Stimulated activated CD8-positive, alpha-beta memory T cell treated with anti-CD3 and anti-CD28 coated beads, Interleukin-15, amount 100 ng/mL, for 24 hours (primary cell): ENCODE measurements at places on chromosomes 11 and 22.

- DNase-seq: no peak
These were observed 8.9 kb downstream of the TUB start for GRCh38 chr11:8089791-8090510.

DNA sequence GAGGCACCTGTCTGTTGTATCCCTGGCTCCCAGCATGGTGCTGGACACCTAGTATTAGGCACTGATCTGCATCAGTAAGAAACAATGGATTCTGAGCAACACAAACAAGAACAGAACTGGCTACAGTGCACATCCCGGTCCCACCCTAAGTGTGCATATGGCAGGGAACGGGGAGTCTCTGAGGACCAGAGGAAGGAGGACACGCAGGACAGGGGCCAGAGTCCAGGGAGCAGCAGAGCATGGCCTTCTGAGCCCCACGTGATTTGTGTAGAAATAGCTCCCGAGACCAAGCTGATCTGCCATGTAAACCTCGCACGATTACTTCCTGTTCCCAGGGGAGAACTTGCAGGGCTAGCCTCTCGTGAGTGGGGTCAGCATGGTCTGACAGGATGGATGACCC lies 12.7 kb upstream of the SNX32 start:
- DNase-seq: no peak

DNA sequence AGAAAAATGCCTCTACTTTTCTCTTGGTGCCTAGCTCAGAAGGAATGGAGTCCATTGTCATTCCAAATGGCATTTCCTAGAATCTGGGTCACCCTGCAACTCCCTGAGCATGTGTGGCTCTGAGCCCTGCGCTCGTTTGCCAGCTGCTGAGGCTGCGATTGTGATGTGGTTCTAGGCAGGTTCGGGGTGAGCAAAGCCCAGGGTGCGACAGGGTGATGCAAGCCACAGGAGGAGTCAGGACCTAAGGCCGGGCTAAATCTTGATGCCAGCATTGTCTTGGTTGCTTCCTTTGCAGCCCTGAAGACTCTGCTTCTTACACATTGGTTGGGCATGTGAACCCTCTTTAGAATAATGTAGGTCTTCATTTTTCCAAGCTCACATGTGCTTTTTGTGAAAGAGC lies 131.0 kb downstream of the MORC2 start:
- no peak for DNase-seq

DNA sequence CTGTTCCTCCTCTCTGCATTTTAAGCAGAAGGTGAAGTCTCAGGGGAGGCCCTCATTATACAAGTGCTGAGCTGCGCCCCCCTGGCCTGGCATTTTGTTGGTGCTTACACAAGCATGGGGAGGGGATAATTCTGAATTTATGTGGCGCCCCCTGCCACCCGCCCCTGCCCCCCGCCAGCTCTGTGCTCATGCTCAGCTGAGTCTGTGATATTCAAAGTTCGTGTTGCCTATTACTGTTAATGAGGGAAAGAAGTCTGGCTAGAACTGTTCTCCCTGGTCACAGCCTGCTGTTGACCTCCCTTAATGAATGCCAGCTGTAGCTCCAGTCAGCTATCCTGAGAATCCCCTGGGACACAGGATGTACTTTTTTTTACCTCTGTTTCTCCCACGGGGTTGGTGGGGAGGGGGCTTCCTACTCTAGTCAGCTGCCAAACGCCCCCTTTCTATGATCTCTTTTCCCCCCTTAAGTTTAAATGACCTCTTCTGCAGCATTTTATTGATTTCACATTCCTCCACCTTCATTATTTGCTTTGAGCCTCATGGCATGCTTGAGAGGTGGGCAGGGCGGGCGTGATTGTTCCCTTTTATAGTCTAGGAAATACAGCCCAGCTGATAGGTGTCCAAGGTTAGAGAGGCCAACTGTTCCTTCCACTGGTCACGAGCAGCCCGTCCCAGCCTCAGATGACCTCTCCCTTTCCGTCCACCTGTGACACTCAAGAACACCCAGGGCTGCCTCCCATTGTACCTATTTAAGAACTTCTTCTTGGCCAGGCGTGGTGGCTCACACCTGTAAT lies 12.2 kb downstream of the USP2 start:
- DNase-seq: no peak

- DNase-seq: no peak
These were observed 3.1 kb upstream of the PGGHG start for GRCh38 chr11:285894-286220.

DNA sequence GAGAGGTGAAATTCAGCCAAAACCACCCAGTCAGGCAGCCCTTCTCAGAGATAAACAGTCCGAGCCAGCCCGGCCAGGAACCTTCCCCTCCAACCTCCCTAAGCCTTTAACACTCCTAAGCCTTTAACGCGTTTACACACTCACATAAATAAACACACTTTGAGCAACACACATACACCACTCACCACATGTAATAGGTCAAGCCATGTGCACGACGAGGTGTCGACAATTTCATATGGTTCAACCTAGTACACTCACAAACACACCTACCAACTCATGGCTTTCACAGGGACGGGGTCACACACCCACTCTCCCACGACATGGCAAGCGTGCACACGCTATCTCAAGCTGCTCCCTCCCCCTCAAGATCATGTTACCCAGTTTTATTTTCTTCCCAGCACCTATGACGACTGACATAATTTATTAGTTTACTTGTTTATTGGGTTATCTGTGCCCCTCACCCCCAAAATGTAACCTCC lies 15.5 kb downstream of the SLC43A1 start:
- DNase-seq: no peak

DNA sequence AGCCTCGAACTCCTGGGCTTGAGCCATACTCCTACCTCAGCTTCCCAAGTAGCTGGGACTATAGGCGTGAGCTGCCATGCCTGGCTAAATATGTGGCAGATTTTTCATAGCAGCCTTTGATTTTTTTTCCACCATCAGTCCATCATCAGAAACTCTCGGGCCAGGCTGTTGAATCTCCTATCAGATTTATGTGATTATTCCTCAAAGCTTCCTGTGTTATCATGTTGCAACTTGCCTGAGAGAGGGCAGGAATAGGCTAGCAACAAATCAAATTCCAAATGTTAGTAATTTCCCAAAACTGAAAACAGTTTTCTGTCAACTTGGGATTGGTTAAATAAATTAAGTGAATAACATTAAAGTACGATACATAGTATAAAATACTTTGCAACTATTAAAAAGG lies 3.4 kb downstream of the LRRC51 start:
- DNase-seq: no peak

GRCh38 chr11:92130421-92130831 lies 94.2 kb upstream of the FAT3 start:
- no peak for DNase-seq

GRCh38 chr22:36739185-36739584 lies 35.6 kb upstream of the CACNG2 start:
- DNase-seq: no peak

GRCh38 chr11:94794287-94795168 lies 26.4 kb downstream of the AMOTL1 start:
- no peak for DNase-seq

DNA sequence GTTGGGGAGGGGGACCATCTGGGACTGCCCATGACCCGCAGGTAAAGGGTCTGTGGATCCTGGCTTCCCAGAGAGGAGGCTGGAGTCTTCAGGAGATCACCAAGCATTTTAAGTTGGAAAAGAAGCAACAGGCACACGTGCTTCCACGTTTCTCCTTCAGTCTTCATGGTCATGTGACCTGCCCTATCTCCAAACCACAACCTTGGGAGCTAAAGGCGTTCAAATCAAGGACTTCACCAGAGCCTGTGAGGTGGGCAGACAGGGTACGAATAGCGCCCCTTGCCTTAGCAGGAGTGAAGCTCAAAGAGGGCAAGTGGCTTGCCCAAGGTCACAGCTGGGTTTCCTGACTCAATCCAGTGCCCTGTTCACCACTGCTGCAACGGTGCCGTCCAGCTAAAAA lies 6.7 kb downstream of the TMEM184B start:
- no peak for DNase-seq

DNA sequence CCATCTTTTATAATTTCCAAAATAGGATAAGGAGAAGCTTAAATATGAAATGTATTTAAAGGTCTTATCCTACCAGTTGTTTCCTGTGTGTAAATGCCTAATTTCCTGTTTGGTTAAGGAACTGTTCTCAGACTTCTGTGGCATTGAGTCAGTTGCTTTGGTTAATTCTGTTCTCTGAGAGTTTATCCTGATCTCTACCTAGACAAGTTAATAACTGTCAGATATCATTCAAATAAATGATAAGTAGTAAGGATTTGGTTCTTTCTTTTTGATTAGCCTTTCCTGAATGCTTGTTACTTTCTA lies 39.5 kb downstream of the CTNND1 start:
- DNase-seq: no peak

DNA sequence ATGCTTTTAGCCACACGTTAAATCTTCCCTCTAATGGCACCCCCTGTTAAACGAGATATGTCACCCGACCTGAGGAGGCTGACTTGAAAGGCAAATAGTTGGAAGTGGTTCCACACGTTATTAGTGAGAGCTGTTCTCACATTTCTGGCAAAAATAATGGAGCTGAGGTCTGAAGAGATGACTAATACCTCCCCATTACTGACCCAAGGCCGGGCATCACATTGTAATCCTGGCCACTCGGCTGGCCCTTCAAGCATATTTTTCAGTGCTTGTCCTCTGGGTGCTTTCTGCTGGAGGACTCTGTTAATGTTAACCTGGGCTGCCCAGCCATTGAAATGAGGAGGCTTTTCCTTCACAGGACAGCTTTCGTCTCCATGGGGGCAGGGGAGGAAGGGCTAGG lies 260.0 kb upstream of the CADM1 start:
- DNase-seq: no peak

DNA sequence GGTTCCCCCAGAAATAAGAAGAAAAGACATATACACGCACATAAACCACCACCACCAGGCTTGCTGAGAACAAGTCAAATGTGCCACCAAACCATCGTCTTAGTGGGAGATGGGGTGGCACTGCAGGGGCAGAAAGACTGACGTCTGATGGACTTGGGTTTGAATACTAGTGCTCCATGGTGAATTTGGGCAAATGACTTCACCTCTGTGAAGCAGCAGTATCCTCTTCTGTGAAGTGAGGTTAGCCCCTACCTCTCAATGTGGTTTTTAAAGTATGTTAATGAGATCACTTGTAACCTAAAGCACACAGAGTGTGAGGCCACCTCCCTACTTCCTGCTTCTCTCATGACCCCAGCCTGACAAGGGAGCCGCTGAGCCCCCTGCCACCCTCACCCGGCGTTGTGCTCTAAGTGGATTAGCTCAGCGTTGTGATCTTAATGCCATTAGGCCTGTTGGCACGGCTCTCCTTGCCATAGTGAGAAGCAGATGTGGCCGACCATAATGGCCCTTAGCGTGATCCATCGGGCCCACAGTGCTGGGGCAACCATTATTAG lies 14.4 kb downstream of the ZBTB16 start:
- DNase-seq: no peak

DNA sequence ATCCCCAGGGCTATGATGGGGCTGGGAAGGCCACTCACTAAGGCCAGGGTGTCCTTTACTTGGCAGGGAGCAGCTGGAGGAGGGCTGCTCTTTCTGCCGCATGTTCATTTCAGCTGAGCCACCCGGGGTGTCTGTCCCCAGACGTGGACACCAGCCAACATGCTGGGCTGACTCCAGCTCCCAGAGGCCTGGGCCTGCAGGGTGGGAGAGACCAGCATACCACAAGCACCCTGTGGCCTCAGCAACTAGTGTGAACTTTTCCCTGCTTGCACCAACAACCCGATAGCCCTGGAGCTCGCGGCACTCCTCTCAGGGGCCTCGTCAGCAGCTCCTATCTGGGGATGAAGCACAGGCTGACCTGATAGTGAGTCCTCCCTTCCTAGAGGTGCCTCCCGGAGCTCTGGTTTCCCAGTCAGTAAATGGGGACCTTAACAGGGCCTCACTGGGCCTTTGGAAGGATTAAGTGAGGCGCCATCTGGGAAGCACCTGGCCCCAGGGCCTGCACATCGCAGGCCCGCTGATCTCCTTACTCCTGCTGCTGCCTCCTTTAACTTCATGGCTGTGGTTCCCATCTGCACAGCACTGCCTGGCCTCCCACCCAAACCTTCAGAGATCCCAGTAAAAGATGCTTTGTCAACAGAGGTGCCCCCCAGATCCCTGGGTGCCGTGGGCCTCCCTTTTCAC lies 83.4 kb downstream of the GALNT18 start:
- DNase-seq: no peak

DNA sequence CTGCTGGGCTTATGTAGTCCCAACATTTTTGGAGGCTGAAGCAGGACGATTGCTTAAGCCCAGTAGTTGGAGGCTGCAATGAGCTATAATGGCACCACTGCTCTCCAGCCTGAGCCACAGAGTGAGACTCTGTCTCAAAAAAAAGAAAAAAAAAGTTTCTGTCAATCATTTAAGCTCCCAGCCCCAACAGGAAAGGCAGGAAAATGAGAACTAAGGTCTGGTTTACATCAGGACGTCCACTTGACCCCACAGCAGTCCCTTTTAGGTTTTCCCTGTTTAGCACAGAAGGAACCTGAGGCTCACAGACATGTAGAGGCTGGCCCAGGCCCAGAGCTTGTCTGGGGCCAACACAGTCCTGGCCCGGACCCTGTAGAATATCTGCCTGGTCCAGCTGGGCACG lies 9.2 kb upstream of the TTLL1 start:
- no peak for DNase-seq

DNA sequence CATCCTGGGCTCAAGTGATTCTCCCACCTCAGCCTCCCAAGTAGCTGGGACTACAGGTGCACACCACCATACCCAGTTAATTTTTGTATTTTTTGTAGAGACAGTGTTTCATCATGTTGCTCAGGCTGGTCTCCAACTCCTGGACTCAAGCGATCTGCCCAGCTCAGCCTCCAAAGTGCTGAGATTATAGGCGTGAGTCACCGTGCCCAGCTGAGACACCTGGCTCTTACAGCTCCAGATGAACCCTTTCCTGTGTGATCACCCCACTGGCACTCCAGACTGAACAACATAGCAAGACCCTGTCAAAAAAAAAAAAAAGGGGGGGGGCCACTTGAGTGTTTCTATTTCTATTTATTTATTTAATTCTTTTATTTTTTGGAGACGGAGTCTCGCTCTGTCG lies 1.0 kb upstream of the ADSL start:
- DNase-seq: no peak

DNA sequence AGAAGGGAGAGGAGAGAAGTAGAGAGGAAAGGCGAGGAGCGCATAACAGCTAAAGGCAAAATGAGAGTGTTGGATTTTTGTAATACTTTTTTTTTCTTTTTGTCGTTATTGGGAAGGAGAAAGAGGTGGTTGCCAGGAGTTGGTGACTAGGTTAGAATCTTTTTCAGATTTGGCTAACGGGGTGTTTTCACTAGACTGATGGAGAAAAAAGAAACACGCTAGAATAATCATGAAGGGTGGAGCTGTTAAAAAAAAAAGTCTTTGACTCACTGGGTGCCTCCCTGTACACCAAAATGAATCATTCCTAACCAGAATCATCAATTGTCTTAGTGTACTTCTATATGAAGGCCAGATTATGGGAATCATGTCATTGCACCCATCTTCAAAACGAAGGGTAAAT lies 12.7 kb downstream of the BLID start:
- DNase-seq: no peak

- no peak for DNase-seq
These were observed 63.1 kb downstream of the CEP164 start for GRCh38 chr11:117390743-117391142.

- DNase-seq: no peak
These were observed 609 bp downstream of the CDK2AP2 start for GRCh38 chr11:67507242-67507863.
